ENCODE measurements at places on chromosomes 3 and 15.

GRCh38 chr15:48544778-48545177, 100.7 kb downstream of the FBN1 start:
- DNase-seq, result no peak

DNA sequence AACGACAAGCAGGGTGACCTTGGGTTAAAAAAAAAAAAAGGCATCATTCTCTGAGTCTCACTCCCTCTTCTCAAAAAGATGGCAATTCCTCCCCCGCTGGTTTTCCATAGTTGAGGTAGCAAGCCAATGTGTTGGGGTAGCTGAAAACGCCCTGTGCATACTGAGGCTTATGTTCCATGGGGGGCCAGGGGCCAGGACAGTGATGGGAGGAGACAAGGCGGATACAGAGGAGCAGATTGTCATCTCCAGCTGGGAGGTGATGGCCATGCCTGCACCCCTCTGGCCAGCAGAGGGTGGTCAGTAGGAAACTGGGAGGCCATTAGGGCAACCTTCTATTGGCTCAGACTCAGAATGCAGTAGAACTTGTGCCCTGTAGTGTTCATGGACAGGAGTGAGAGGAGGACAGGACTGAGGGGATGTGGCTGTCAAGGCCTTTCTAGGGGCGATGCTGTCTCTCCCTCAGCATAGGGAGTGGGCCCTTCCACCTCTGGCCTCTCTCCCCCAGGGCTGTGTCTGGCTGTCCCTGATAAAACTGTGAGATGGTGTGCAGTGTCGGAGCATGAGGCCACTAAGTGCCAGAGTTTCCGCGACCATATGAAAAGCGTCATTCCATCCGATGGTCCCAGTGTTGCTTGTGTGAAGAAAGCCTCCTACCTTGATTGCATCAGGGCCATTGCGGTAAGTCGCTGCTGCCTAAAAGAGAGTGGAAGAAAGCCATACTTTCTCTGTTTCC, 1.9 kb downstream of the TF start:
- DNase-seq, result no peak

DNA sequence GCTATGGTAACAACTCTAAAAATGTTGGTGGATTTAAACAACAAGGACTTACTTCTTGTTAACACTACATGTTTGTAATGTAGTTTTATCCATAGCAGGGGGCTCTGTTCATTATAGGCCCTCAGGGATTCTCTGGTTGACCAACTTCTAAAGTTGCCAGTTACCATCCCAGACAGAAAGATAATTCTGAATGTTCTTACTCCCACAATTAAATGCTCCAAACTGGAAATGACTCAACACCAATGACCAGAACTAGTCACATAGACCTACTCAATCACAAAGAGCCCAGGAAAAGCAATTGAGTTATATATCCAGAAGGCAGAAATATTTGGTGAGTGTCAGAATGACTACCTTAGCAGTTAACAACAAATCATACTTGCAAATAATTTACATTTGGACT, 199.3 kb upstream of the UMPS start:
- no peak for DNase-seq

GRCh38 chr3:117409701-117410459, 700.3 kb downstream of the TUSC7 start:
- no peak for DNase-seq

DNA sequence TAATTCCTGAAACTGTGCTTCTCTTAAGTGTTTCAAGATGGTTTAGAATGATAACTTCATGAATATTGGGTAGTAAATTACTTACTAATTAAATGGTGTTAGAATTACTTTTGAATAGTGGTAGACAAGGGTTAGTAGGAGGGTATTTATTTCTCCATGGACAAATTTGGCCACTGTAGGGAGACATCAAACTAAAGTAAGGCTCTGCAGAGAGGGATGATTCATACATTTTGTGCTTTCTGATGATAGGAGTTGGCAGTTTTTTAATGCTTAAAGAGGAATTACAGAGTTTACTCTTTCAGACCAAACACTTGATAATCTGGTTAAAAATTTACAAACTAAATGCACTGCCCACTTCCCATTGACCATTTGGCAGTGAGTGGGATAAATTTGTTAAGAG, 127.6 kb downstream of the NAALADL2 start:
- no peak for DNase-seq

DNA sequence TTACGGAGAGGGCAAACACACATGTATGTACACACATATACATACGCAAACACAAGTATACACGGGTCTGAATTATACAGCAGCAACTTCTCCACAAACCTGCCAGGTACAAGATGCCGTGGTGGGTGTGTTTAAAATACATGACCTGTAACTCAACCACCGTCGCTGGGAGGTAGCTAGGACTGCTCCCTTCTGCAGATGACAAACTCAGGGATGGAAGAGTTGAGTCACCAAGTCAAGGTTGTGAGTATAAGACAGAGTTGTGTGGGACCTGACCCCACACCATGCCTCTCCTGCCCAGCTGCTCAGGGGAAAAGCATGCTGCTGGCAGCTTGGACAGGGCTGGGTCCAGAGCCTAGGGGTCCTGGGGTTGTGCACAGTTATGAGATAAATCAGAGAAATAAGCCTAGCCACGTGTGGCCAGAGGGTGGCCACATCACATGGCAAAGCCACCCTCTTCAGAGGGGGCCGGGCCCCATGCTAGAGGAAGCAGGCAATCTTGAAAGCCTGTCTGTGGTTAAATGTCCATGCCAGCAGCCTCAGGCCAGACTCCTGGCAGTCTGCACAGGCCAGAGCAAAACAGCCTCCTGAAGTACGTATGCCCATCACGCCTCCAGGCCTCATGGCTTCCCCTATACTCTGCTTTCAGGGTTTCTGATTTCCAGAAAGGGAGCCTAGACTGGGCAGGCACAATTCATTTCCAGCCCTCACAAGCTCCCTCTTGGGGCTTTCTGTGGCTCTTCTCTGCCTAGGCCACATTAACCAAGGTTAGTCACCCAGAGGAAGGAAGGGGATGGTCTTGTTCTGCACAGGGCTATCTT, 107.7 kb upstream of the RPL32 start:
- no peak for DNase-seq

- no peak for DNase-seq
Measured at GRCh38 chr3:155549087-155549486, 195.8 kb downstream of the PLCH1 start.

DNA sequence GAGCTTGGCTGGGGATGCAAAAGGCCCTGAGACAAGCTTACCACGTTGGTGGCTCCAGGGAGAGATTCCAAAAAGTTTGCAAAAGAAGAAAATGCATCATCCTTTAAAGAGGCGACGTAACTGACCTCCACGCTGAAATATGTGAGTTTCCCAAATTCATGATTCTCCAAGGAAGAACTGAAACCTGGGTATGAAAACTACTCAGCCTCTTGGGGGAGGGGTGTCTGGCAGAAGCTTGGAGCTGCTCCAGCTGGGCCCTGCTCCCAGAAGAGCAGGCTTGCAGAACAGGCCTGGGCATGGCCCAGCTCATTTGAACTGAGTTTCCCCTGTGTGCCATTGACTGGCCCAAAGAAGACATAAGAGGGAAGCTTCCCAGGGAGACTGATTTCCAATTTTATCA, 20.5 kb downstream of the CPN2 start:
- no peak for DNase-seq

DNA sequence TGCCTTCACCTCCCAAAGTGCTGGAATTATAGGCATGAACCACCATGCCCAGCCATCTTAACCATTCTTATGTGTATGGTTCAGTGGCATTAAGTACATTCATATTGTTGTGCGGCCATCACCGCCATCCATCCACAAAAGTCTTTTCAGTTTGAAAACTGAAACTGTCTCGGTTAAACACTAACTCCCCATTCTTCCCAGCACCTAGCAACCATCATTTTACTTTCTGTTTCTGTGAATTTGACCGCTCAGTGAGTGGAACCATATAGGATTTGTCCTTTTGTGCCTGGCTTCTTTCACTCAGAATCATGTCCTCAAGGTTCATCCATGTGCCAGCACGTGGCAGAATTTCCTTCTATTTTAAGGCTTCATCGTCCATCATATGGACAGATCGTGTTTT, 5.8 kb downstream of the MCM2 start:
- no peak for DNase-seq

DNA sequence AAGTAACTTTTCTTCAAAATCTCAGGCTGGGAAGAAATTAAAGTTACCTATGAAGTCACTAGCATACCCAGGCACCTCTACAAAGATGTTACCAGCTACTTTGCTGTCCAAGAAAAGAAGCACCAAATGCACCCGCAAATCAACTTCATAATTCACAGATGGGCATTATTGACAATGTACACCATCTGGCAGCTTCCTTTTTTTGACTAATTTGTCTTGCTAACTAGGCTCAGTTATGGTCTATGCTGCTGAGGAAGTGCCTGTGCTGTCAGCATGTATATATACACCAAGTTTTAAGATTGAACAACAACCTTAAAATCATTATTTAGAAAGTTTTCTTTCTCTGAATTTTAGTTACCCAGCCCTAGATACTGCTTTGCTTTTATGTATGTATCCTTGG, 93.8 kb downstream of the NSUN3 start:
- no peak for DNase-seq

- no peak for DNase-seq
Measured at GRCh38 chr3:186461141-186461540, 83.0 kb downstream of the CRYGS start.

DNA sequence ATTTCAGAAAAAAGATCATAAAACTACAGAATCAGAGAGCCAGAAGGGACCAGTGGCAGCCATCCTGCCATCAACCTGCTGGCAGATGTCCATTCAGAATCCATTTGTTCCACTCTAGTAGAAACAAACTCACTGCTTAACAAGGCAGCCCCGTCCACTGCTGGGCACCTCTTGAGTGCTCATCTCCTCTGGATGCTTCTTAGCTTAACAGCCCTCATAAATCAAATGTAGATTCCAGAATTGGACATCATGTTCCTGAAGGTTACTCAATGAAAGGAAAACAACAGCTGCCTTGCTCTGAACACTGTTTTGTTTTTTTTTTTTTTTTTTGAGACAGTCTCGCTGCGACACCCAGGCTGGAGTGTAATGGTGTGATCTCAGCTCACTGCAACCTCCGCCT, 37.3 kb downstream of the ABCC5 start:
- DNase-seq, result no peak

GRCh38 chr3:15015456-15015855, 49.7 kb downstream of the MRPS25 start:
- no peak for DNase-seq

DNA sequence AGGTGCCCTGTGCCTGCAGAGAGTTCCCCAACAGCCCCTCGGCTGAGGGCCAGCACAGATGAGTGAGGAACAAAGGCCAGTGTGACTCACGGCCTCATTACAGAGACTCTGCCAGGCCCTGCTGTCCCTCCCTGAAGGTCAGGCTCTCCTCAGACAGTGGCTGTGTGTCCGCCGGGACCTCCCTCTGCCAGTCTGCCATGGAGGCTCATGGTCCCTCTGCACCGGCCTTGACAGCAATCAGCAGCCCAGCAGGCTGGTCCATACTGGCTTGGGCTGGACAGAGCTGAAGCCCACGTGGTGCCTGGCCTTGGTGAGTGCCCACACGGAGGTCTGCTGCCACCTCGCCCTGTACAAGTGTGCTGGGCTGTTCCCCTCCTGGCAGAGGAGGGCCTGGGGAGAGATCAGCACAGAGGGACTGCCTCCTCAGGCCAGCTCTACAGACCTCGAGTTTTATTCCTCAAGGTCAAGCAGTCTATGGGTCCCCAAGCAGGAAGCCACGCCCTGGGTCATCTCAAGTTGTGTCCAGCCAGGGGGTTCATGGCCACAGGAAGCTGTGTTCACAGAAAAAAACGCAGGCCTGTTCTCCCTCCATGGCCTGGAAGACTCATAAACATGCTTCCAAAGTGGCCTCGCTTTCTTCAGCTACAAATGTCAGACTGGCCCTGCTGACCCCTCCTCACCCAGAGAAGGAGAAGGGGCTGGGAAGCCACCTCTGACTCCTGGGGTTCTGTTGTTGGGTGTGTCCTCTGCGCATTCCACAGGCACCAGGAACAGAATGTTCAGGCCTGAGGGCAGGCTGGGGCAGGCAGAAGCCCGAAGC, 27.0 kb downstream of the SLC41A3 start:
- DNase-seq, result no peak

GRCh38 chr3:27653803-27654558, 68.1 kb downstream of the EOMES start:
- DNase-seq, result no peak

GRCh38 chr3:178155521-178155920, 380.7 kb upstream of the KCNMB2 start:
- no peak for DNase-seq

DNA sequence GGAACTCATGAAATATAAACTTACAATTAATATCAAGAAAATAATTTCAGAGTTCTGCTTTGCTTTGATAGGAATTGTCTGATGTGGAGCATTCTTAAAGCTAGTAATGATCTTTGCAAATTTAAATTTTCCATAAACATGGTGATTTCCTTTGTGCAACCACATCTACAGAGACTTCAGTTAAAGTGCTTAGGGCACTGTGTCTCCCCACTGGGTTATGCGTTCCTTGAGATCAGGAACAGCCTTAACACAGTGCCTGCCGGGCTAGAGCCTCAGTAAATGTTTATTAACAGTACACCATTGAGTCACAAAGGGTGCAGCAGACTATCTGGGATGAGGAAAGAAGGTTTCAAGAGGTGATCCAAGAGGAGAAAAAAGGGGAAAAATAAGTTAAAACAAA, 108.1 kb upstream of the CCNL1 start:
- no peak for DNase-seq

- no peak for DNase-seq
Measured at GRCh38 chr3:108728105-108728504, 29.1 kb downstream of the RETNLB start.

GRCh38 chr3:195565716-195566115, 18.0 kb downstream of the APOD start:
- no peak for DNase-seq

GRCh38 chr3:127406309-127407025, 118.6 kb upstream of the PRR20G start:
- no peak for DNase-seq

DNA sequence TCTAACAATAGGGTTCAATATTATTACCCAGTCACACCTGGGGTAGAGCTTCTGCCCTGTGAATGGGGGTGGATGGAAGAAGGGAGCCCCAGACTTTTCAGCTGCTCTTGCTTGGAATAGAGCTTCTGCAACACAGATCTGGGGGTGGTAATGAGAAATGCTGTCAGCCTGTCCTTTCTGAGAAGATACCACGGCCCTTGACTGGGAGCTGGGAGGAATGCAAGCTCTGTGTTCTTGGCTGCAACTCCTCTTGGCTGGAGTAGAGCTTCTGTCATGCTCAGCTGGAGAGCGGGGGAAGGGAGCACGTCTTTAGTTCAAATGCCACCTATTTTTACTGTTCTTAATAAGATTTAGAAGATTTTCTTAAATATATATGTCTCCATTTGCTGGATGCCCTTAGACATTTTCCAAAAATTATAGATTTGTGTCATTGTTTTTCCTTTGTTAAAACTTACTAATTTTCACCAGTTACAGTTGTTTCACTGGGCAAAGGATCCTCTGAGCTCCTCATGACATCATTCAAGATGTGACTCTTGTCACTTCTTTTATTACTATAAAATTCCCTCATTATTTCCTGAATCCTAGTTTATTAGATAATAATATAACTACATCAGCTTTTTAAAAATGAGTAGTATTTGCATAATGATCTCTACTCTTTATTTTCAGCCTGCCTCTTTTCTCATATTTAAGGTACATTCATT, 180.0 kb upstream of the TGFBR2 start:
- no peak for DNase-seq

- no peak for DNase-seq
Measured at GRCh38 chr15:60835974-60836373, 357.0 kb upstream of the ICE2 start.
